ENCODE measurements at places on chromosomes 2 and 18.

DNA sequence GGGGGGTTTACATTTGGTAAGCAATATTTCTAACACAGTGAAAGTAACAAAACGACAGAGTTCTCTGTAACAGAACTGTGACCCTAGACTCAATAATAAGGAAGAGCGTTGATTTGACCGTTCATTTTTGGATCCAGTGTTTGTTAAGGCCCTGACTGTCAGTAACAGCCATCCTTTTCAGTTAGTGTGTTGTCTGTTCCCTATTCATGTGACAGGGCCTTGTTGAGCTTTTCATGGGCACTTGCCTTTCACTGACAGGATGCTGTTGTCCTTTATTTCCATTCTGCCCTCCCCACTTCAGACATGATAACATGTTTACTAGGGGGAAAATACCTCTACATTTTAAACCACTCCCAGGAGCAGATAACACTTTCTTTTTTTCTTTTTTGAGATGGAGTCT, 45.8 kb downstream of the MAP4K4 start:
- DNase-seq = no peak

DNA sequence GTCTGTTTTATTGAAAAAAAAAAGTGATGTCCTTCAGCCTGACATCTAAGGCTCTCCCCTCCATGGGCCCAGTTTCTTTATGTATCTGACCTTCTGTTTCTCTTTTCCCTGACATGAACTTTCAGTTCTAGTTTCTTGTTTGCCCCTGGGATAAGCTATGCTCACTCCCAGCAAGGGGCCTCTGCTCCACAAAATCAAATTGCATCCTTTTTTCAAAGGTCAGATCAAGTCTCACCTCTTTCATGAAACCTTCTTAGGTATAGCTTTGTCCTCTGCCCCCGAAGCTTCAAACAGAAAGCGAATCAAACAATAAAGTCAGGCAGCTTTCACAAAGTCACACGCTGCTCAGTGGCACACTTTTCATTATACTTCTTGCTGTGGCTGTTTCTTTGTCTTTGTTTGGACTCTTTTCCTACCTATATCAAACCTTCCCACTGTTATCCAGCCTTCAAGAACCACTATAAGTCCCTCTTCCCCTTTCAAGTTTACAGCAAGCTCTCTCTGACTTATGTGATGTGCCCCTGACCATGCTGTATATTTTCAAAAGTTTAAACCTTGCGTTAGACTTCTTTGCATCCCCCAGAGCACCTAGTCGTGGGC, 23.3 kb downstream of the MAP3K19 start:
- no peak for DNase-seq

DNA sequence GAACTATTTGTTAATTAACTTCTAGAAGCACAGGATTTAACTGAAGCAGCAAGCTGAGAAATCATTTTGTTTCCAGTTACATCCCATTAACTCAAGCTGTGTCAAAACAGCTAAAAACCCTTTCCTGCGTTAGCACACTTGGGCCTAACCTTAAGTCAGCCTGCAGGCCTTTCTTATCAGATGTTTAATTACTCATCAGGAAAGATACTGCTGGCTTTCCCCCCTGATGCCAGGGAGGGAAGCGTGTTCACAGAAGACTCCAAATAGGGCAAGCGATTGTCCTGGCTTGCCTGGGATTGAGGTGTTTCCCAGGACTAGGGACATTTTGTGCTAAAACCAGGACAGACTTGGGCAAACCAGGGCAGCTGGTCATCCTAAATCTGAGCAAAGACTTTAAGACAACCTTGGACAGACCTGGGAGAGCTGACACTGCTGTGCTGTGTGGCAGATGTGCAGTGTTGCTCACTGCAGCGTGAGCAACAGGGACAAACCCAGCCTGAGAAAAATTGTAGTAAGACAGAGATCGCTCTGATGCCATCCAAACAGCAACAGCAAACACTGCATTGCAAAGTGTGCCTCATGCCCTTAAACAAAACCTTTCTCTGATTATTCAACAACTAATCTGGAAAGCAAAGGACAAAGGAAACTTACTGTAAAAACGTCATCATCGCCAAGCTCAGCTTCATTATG, 100.9 kb downstream of the SPRED2 start:
- no peak for DNase-seq

GRCh38 chr2:86507600-86507999, 55.6 kb downstream of the CHMP3 start:
- DNase-seq = no peak

DNA sequence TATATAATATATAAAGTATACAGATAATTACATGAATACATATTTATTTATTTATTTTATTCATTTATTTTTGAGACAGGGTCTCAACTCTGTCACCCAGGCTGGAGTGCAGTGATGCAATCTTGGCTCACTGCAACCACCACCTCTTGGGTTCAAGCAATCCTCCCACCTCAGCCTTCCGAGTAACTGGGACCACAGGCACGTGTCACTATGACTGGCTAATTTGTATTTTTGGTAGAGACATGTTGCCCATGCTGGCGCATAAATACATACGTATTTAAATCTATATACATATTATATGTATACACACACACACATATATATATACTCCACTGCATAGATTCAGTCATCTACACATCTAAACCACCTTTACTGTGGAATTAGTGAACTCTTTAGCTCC, 20.6 kb upstream of the NDUFV2 start:
- DNase-seq = peak; percentile 48

- no peak for DNase-seq
Measured at GRCh38 chr18:74695170-74695569, 97.5 kb downstream of the ZNF407 start.

- DNase-seq = no peak
Measured at GRCh38 chr18:984004-984403, 79.3 kb downstream of the ADCYAP1 start.

DNA sequence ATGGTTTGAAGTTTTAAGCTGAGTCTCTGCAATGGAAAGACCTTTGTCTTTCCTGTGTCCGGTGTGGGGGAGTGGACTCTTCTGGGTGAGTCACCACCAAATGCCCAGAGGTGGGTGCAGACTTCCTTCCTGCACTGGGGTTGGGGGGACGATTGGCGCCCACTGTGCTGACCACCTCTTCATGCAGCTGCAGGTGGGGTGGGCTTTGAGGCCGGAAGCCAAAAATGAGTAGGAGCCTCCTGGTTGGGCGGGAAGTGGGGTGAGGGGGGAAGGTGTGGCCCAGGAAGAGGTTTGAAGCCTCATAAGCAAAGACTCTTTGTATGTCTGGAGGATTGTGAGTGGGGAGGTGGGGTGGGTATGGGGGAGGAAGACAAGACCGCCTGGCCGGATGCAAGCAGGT, 27.6 kb downstream of the PAX8 start:
- DNase-seq = no peak

DNA sequence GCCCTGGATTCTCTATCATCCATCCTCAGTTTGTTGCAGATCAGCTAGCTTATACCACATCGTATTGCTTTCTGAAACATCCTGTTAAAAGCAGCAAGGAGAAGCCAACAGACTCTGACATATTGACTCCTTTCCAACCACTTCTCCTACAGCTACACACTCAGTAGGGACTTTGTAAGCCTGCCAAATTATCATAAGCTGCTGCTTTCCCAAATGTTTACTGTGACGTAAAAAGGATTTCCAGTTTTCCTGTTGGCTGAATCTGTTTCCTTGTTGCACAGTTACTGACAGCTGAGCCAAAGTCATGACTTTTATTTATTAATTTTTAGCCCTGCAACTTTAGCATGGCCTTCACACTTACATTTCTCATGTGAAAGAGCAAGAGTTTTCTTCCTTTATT, 294.3 kb downstream of the KCNJ3 start:
- DNase-seq = no peak

- DNase-seq = no peak
Measured at GRCh38 chr18:7617738-7618422, 50.8 kb downstream of the PTPRM start.

GRCh38 chr2:43576981-43577892, 18.6 kb downstream of the THADA start:
- peak; percentile 11 for DNase-seq

DNA sequence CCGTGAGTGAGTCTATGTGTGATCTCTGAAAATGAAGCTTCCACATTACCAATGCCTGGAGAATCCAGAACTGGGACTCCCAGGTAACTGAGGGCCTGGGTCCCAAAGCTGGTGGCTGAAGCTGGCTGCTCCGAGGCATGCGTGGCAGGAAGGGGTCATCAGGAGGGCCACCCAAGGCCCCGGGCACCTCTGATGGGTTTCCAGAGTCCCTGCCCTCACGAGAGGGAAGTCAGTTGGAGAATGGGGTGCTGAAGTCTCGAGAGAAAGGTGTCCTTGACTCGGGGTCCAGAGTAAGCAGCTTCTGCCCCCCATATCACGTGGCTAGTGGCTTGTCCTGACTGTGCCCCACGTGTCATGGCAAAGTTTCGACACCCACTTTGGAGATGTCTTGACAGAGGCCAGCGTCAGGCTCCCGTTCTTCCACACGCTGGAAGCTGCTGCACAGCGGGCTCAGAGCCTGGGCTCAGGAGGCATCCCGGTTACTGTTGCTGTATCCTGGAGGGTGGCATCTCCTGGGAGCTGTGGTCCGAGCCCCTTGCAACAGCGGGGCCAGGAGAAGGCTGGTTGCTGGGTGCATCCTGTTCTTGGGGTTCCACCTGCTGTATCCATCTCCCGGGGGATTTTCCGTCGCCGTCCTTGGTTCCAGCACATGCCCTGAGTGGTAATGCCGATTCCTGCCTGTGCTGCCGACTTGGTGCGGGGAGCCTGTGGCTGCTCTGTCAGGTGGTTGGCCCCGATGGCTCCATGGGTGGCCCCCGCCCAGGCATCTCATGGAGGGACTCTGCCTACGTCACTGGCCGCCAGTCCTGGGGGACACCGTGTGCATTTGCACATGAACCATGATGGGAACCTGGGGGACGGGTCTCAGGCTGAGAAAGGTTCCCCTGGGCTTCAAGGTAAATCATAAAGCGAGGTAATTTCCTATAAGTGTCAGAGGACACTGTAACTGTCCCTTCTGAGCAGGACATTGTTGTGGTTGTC, 183.3 kb upstream of the HDAC4 start:
- no peak for DNase-seq

GRCh38 chr2:60840880-60841279, 40.5 kb upstream of the REL start:
- no peak for DNase-seq

GRCh38 chr2:137255990-137256389, 490.6 kb downstream of the THSD7B start:
- DNase-seq = no peak

DNA sequence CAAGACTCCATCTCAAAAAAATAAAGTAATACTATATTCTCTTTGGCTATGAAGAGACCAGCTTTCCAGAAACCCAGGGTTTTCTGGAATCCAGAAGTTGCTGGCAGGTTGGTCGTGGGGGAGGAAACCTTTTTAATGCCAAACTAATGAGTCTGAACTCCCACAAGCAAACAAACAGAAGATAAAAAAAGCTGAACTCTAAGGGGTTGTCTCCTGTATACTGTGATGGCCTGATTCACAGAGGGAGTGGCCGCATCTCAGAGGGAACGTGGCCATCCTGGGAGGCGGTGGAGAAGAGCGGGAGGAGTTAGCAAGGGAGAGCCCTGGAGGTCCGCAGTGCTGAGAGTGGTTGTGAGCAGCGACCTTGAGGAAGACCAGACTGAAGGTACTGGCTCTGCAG, 36.1 kb downstream of the LIMS1 start:
- DNase-seq = no peak

- DNase-seq = no peak
Measured at GRCh38 chr2:180085144-180085543, 78.0 kb upstream of the CWC22 start.

DNA sequence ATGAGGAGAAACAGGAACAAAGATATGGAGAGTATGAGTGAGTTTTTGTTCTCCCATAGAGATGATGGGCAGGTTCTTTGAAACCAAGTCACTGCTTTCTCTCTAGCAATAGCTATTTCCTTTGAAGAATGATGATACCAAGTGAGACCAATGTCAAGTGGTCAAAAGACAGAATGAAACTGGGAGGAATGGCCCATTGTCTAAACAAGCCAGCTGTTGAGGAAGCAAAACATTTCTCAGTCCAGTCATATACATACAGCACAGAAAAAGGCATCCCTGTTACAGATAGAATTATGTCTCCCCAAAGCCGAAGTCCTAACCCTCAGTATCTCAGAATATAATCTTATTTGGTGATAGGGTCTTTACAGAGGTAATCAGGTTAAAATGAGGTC, 66.1 kb upstream of the EPC2 start:
- DNase-seq = no peak

- no peak for DNase-seq
Measured at GRCh38 chr18:73617981-73618380, 529.7 kb downstream of the FBXO15 start.

DNA sequence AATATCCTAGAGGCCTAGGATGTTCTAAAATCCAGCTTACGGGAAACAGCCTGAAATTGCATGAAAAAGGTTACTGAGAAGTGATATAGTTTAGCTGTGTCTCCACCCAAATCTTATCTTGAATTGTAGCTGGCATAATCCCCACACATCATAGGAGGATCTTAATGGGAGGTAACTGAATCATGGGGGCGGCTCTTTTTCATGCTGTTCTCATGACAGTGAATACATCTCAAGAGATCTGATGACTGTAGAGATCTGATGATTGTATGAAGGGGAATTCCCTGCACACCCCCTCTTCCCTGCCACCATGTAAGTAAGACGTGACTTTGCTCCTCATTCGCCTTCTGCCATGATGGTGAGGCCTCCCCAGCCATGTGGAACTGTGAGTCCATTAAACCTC, 385.6 kb upstream of the ID2 start:
- peak; percentile 44 for DNase-seq

- DNase-seq = no peak
Measured at GRCh38 chr2:97714950-97715652, 1.7 kb downstream of the ZAP70 start.

DNA sequence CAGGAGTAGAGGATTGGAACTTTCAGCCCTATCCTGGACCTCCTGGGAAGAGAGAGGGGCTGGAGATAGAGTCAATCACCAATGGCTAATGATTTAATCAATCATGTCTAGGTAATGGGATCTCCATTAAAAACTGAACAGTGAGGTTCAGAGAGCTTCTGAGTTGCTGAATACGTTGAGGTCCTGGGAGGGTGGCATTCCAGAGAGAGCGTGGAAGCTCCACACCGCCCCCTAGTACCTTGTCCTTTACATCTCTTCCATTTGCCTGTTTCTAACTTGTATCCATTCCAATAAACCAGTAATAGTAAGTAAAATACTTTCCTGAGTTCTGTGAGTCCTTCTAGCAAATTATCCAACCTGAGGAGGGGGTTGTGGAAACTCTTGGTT, 101.7 kb downstream of the B3GNT2 start:
- no peak for DNase-seq

GRCh38 chr2:98277162-98277859, 68.9 kb upstream of the CNGA3 start:
- DNase-seq = no peak

DNA sequence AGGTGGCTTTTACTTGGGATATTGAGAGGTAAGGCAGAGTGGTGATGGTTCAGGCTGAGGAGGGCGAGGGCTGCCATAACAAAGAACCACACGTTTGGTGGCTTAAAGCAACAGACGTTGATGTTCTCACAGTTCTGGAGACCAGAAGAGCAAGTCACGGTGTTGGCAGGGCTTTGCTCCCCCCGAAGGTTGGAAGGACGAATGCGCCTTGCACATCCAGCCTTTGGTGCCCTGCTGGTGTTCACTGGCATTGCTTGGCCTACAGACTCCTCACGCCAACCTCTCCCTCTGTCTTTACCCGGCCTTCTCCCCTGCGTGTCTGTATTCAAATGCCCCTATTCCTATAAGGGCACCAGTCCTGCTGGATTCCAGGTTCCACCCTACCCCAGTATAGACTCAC, 125.4 kb downstream of the TPO start:
- DNase-seq = no peak
